ENCODE measurements at places on chromosomes 3 and 15.

DNA sequence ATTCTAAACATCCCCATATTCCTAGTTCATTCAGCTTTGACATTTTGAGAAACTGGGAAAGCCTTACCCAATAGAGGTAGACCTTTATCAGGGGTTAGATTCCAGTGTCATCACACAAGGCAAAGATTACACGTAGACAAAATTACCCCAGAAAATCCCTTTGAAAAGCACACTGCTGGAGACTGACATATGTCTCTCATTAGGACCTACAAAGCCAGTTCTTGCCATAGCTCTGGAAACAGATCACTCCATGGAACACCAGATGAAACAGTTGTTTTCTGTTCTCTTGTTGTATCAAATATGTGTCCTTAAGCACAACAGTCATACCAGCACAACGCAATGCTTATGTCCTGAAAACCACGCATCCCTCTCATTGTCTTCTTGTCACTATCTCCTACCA, 44.7 kb downstream of the RARB start:
- no peak for DNase-seq

DNA sequence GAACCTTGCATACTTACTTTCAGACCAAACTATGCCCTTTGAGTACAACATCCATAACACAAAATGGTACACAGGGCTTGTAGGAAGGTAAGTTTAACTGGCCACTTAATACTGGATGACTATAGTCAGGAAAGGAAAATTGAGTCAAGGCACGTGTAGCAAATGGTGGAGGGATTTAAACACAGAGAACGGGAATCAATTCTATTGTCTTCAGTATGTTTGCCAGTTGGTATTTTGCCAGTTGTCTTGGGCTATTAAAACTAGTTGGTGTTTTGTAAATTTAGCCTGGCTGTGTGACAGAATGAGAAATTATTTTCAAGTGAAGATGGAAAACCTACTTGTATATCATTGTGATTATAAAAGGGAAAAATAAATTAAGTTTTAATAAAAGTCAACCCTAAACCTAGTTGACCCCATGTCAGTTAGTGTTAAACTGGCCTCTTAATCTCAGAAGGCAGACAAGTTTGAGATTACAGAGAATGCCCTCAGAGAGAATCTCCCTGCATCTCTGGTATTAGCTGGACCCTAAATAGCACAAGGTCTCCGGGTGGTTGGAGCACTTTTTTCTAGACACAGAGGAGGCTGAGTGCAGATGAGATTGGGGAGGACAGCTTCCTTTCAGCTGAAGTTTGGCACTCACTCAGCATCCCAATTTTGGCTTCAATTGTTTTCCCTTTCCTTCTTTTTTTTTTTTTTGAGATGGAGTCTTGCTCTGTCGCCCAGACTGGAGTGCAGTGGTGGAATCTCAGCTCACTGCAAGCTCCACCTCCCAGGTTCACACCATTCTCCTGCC, 91.2 kb downstream of the MB21D2 start:
- no peak for DNase-seq

- DNase-seq, result peak; percentile 30
Observed at GRCh38 chr3:195556390-195556789, 13.3 kb upstream of the PPP1R2 start.

DNA sequence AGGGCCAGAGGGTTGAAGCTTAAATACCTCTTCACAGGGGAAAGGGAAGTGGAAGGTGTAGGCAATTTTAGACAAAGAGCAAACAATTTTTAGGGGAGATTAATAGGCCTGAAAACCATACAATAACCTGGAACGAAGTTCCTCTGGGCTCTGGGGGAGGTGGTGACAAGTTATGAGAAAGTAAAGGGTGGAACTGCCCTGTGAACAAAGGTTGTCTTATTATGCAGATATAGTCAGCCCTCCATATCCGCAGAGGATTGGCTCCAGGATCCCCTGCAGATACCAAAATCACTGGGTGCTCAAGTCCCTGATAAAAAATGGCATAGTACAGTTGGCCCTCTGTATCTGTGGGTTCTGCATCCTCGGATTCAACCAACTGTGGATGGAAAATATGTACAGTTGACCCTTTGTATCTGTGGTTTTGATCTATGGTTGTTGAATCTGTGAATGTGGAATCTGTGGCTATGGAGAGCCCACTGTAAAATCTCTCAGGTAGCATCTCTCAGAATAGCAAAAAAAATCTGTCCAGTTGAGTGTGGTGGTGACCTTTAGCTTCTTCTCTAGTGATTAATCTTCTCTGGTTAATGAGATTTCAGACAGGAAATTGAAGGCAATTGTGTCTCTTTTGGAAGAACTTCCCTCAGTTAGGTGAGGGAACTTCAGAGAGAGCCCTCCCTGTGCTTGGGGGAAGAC, 40.2 kb downstream of the CLEC3B start:
- DNase-seq, result no peak

DNA sequence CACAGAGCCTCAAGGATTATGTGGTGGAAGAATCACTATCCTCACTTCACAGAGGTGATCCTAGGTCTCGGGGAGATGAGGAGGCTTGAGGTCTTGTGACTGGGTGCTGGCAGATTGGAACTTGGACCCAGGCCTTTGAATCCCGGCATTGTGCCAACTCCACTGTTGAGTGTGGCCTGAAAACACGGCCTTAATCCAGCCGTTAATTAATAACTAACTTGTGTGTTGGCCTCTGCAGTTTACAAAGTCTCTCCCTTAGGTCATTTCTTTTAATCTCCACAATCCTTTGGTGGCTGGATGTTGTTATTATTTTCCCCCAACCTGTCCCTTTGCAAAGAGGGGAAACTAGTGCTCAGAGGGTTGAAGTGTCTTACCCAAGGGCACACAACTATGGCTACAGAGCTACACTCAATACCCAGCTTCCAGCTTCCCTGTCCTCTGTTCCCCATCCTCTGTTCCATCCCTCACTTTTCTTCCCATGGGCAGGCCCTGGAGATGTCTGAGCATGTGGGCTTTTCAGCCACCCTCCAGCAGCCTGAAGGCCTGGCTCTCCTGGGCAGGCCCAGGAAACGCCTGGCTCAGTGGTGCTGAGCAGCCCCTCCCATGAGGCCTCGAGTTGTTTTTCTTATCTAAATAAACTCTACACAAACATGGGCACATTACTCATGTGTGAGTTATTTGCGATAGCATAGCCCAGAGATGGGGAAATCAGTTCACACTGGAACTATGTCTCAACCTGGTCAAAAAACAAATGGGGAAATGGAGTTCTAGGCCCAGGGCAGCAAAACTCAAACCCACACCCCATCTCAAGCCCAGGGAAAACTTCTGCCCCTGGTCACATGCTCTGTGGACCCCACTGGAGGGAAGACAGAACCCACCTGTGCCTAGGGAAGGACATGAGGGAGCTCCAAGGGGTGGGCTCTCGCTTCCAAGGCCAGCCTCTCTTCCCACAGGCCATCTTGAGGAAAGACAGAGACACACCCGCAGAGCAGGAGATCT, 16.8 kb upstream of the SMAD3 start:
- peak; percentile 81 for DNase-seq

DNA sequence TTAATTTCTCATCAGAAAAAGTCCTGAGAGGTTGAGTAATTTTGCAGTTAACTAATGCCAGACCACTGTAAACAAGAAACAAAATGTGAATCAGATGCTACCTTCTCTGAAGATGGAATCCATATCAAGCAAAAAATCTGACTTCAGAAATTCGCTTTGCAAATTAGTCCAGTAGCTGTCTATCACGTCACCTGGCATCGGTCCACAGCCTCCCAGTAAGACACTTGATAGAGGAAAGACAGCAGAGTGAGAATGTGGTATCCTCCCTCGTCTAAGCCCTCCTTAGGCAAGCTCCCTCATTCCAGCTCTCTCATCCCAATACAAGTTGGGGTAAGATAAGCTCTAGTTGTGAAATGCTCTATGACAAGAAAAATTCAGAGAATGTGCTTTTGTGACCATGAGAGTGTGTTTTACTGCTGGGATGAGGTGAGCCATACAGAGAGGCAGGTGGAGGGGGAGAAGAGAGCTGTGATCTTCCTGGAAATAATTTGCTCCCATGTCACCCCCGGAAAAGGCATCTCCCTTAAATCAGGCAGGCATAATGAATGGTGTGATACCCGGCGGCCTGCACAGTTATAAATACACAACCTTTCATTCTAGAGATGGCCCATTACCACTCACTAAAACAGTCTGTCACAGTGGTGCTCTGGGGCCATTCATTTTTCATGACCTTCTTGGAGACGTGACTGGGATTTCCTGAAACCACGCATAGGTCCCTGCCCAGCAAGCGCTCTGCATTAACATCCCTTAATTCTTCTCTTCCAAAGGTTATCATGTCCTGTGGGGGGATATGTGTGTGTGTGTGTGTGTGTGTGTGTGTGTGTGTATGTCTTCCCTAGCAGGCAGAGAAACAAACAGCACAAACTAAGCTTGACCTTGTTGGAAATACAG, 602.0 kb upstream of the KCNMB2 start:
- no peak for DNase-seq

DNA sequence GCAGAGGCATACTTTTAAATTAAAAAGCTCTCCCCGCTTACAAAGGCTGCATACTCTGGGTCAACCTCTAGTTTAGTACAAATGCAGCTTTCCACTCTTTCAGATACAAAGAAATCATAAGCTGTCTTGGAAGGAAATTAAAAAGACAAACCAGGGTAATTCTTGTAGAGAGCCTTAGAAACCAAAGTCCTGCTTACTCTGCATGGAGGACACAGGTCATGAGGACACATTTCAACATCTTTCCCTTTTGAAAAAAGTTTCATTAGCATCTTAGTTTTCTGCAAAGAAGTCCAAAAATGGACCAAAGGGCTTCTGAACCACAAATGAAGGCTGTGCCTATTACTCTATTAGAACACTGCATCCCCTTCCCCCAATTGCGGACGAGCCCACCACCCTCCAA, 50.5 kb upstream of the WNT5A start:
- no peak for DNase-seq

DNA sequence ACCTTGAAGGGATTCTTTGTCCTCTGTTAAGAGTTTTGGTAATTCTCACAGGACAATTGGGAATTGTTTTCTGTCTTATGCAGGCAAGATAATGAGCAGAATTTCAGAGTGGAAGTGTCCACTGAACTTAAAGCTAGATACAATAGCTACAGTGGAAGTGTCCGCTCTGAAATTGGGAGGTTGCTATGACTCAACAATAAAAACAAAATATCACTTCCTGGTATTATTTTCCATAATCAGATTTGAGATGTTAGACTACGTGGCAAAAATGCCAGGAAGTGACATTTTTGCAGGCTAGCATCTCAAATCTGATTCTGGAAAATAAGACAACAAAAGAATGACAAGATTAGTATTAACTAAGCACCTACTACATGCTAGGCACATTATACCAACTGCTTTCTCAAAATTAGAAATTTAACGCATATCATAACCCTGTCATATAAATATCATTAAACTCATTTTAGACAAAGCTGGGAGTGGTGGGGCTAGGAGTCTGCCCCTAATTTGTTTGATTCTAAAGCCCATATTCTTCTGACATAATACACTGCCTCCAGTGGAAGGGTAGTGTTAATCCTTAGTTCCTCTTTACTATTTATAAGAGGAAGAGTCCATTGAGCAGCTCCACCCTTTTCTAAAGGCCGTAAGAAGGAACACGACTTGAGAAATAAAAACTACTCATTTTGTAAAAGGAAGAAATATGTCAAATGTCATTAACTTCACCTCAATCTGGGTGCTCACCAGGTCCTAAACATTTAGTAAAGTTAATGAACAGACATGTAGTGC, 266.9 kb upstream of the STT3B start:
- peak; percentile 74 for DNase-seq

- no peak for DNase-seq
Observed at GRCh38 chr15:60528530-60528929, 49.6 kb upstream of the ICE2 start.

- no peak for DNase-seq
Observed at GRCh38 chr15:46670258-46670657, 1035.4 kb downstream of the SQOR start.

DNA sequence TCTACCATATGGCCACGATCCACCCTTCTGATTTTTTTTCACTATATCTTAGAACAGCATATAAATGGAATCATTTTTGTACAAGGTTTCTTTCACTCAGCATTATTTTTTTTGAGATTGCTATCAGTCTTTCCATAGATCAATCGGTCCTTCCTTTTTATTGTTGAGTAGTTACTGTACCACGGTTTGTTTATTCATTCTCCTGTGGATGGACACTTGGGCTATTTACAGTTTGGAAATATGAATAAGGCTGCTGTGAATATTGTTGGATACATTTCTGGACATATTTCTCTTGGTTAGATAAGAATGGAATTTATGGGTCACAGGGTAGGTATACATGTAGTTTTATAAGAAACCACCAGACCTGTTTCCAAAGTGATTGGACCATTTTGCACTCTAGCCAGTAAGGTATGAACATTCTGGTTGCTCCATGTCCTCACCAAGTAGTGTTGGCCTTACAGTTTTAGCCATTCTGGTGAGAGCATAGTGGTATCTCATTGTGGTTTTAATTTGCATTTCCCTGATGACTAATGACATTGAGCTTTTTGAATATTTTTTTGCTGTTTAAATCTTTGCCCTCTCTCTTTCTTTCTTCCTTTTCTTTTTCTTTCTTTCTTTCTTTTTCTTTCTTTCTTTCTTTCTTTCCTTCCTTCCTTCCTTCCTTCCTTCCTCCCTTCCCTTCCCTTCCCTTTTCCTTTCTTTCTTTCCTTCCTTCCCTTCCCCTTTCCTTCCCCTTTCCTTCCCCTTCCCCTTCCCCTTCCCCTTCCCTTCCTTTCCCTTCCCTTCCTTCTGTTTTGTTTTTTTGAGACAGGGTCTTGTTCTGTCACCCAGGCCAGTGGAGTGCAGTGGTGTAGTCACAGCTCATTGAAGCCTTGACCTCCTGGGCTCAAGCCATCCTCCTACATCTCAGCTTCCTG, 49.2 kb downstream of the LRRK1 start:
- DNase-seq, result no peak
